ENCODE measurements at places on chromosomes 1 and 21.
A peak's percentile ranks its signal among the peaks of the same experiment; 100 is the strongest.

DNA sequence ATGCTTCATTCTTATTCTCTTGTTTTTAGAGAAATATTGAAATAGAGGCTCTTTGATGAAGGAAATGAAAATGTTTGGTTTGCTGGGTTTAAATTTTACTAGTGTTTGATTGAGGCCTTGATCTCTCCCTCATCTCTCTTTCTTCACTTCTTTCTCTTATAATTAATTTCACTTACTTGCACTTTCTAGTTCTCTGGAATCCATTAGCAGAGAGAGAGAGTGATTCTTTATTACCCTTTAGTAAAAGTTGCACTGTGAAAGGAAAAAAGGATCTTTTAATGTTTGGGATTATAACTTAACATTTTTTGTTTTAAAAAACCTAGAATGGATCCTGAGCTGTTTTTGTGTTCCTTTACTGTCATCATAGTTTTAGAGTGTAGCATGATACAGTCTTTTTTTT lies 12.2 kb downstream of the RPRD2 start:
- DNase-seq, result no peak

GRCh38 chr1:29514361-29515169 lies 278.2 kb downstream of the PTPRU start:
- no peak for DNase-seq

DNA sequence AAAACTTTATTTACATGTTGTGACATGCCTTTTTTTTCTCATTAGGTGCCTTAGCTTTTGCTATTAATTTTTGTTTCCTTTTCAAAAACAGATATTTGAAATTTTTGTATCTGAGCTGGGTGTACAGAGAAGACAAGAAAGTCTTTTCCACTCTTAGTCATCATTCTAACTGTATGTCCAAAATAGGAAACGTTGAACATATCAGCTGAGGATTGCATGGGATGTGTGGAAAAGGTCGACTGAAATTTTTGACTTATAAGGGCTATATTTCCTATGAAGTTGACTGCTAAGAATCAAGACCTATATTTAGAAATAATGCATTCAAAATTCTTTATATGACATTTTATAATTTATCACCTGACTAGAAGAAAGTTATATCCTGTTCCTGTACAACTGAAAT lies 270.0 kb upstream of the ZRANB2 start:
- DNase-seq, result no peak

DNA sequence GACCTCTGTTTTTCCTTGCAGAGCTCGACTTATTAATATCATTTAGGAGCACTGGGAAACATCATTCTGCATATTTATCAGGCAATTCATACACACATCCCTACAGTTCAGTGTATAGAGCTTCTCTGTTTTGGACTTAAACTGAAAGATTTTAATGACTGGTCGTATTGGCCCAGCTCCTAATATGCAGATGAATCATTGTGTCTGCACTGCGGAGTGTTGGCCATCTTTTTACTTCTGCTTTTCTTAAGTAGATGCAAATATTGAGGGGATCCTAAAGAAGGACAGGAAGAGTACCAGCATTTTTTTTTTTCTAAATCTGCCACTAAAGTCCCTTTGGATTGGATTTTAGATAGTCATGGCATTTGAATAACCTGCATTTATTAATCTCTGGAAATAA lies 154.8 kb downstream of the BACH1 start:
- DNase-seq, result no peak

DNA sequence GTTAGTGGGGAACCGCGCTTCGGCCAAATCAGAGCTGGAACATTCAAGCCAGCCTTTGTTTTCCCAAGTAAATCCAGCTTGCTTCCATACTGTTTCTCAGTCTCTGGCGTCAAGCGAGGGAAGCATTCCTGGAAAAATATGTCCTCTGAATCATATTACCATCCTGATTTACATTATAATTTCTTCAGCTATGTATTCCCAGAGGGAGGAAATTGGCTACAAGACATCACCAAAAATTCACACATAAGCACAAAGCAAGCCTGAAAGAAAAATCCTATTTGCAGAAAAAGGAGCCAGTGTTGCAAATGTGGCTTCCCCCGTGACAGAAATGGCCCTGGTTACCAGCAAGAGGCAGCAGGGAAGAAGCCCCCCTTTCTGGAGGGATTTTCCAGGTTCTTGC lies 233.3 kb downstream of the KCNJ6 start:
- no peak for DNase-seq

DNA sequence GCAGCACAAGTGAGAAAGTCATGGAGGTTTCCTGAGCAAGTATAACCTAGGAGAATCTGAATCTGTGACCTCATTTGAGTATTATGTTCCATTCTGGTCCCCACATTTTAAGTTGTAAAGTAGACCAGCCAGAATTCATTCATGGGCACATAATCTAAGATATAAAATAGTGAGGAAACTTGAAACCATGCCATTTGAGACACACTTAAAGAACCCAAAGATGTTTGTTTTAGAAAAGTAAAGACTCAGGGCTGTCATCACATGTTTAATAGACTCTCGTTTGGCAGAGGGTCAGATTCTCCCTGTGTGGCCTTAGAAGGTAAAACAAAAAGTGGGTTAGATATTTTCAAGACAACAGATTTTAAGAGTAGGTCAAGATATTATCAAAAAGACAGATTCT lies 6.4 kb downstream of the SZT2 start:
- no peak for DNase-seq

DNA sequence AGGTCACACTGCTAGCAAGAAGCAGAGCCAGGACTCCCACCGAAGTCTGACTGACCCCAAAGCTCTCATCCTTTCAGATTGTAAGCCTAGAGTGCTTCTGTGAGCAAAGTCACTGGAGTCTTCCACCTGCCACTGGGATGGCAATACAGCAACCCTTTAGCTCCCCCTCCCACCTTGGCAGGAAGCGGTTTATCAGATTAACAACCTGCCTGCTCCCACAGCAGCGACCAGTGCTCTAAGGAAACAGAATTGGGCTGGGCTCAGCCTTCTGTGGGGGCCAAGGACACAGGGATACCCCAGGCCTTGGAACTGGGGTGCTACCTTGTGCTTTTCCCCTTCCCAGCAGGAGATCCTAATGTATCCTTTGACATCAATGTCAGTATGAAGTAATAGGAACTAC lies 76.0 kb downstream of the GFI1 start:
- peak; percentile 19 for DNase-seq

- no peak for DNase-seq
Observed at GRCh38 chr1:155016231-155016831, 13.7 kb downstream of the ZBTB7B start.

- no peak for DNase-seq
Observed at GRCh38 chr1:219669042-219669441, 56.1 kb upstream of the ZC3H11B start.

- DNase-seq, result no peak
Observed at GRCh38 chr1:177983482-177984135, 13.8 kb upstream of the SEC16B start.

GRCh38 chr1:114150016-114150415 lies 3.7 kb downstream of the SYT6 start:
- DNase-seq, result no peak

DNA sequence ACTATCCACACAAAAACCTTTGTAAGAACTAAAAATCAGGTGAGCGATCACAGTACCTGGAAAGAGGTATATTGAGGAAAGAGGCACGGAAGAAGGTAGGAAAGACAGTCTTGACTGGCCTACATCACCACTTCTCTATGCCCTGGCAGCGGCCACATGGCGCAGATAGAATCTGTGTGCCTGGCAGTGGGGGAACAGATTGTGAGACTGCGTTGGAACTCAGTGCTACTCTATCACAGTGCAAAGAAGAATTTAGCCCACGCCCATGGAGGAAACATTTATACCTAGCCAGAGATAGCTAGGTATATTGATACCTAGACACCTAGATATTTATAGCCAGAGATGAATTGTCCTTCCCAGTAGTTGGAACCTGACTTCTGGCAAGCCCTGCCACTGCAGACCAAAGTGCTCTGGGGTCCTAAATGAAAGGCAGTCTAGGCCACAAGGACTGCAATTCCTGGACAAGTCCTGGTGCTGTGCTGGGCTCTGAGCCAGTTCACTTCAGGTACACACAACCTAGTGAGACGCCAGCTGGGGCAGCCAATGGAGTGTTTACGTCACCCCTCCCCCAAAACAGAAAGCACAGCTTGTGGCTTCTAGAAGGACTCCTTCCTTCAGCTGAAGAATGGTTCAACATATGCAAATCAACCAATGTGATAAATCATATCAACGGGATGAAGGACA lies 51.9 kb downstream of the DHX9 start:
- peak; percentile 31 for DNase-seq

DNA sequence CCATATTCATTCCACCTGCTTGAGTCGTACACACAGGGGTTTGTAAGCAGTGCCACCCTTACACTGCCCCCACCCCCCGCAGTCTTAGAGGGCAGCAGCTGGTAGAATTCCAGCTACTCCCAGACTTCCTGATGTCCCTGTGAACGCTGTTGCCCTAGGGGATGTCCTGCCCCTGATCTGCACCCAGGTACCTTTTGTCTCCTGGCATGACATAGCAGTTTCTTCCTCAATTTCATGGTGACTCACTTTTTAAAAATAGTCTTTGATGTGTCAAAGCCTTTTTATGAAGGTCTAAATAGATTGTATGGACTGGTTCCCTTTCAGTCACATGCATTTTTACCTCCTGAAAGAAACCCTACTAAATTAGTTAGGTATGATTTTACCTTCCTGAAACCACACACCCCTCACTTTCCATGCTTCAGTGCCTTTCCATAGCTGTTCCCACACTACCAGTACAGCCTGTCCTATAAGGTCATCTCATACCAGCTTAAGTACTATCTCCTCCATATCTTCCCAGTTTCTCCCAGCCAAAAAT lies 76.4 kb downstream of the ST3GAL3 start:
- peak; percentile 54 for DNase-seq

- peak; percentile 29 for DNase-seq
Observed at GRCh38 chr1:184953600-184954219, 20.6 kb downstream of the NIBAN1 start.

- peak; percentile 73 for DNase-seq
Observed at GRCh38 chr1:12049616-12050015, 13.5 kb upstream of the TNFRSF8 start.

DNA sequence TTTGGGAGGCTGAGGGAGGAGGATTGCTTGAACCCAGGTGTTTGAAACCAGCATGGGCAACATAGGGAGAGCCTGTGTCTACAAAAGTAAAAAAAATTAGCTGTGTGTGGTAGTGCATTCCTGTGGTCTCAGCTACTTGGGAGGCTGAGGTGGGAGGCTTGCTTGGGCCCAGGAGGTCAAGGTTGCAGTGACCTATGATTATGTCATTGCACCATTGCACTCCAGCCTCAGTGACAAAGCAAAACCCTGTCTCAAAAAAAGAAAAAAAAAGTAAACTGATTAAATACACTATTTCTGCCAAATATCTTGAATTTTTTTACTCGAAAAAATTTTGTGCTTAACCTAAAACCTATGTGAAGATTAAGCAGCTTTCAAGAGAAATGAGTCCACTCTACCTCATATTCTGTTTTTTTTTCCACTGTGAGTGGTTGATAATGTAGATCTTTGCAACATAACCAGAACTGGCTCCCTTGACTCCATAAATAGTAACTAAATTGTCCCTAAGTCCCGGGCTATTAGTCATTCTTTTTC lies 19.4 kb upstream of the ZNF281 start:
- no peak for DNase-seq

DNA sequence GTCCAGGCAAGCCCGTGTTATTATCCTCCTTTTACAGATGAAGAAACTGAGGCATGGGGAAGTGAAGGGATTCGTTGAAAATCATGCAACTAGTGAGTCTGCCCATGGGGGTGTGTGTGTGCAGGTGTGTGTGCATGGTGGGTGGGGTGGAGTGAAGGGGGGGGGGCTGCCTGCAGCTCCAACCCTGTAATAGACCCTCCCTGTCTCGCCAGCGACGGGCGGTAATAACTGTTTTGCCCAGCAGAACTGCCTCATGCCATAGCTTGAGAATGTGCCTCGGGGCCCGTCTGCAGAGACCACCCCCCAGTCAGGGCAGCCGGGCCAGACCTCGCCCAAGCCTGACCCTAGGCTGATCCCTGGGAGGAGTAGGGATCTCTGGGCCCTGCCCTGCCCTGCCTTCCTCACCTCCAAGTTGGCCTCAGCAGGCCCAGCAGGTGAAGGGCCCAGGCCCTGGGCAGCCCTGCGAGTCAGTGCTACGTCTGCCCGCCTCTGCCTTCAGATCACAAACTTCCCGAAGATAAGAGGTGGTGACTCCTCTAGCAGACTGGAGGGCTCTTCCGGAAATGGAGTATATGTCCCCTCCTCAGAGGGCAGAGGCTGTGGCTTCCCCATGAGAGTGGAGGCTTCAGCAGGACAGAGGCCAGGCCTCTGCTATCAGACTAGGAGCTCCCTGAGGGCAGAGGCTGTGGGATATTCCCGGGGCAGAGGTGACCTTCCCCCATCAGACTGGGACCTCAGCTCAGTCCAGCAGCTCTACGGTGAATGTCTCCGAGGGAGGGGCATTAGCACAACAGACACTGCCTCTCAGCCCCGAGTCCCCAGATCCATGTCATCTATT lies 15.7 kb upstream of the EPHA2 start:
- no peak for DNase-seq

GRCh38 chr21:20545454-20545853 lies 452.8 kb upstream of the NCAM2 start:
- DNase-seq, result no peak

DNA sequence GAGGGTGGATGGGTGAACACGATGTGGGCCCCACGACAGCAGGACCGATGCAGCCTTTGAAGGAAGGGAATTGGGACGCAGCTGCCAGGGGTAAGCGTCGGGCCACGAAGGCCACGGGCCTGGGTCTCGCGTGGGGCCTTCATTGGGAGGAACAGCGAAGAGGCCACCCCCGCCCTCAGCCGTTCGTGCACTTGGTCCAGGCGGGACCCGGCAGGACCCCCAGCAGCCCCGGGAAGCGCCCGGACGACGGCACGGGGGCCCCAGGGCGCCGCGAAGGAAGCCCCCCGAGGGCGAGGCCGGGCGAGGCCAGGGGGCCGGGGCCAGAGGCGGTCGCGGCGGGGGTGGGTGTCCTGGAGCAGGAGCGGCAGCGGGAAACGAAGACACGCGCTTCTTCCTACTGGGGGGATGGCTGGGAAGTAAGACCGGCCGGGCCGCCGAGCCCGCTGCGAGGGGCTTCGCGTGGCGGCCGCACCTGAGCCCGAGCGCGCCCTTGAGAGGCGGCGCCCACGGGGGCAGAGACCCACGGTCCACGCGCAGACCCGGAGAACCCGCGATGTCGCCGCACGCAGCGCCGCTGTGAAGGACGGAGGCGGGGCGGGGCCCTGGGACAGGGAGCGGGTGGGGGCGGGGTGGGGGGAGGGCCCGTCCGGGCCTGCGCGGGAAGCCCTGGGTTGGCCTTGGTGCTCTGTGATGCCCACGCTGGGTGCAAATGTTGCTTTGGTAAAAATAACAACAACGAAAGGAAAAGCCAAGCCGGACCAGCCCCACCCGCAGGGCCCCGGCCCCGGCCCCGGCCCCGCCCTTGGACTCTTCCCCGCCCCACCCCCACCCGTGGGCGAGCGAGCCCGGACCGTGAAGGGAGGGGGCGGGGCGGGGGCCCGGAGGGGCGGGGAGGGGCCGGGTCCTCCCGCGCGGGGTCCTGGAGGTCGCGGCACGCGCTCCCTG lies 56.0 kb upstream of the ADARB1 start:
- no peak for DNase-seq

GRCh38 chr1:40133839-40134238 lies 27.3 kb upstream of the RLF start:
- DNase-seq, result no peak

Measured in mesendoderm (in vitro differentiated cells).